ENCODE measurements at places on chromosomes 7 and 10.

- no peak for DNase-seq
These were observed 6.9 kb downstream of the PAPOLB start for GRCh38 chr7:4854916-4855315.

DNA sequence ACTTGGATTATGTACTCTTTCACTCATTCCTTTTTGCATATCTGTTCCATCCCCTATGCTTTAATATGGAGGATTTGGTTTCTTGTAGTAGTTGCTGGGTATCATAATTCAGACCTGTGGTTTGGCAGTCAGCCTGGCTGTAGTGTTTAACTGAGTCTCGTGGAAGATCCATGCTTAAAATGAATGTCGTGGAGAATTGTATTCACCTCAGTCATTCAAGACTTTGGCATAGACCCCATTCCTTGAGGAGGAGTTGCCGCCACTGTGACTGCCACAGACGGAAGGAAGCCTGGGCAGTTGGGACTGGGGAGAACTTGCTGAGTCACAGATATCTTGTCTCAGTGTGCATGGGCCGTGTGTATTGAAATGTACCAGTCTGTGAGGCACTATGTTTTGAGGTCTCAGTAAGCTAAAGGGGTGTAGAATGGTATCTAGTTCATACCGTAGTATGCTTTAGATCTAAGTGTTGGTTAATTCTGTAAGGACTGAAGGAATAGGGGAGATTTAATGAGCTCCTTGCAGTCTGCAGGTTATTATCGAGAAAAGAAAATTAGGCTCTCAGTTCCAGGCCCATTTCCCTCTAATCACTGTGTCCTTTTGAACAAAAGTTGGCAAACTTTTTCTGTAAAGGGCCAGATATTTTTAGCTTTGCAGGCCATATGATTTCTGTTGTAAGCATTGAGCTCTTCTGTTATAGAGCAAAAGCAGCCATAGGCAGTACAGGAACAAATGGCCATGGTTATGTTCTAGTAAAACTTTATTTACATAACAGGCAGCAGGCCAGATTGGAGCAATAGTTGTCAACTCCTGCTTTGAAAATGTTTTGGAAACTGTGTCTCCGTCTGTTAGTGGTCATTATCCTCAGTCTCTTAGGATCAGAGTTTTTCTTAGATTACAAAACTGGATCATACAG is 76.8 kb downstream of the TPST1 start:
- no peak for DNase-seq

- DNase-seq, result no peak
These were observed 55.7 kb upstream of the PRSS58 start for GRCh38 chr7:142313528-142313927.

GRCh38 chr7:154868921-154869320 is 134.0 kb downstream of the PAXIP1 start:
- no peak for DNase-seq

DNA sequence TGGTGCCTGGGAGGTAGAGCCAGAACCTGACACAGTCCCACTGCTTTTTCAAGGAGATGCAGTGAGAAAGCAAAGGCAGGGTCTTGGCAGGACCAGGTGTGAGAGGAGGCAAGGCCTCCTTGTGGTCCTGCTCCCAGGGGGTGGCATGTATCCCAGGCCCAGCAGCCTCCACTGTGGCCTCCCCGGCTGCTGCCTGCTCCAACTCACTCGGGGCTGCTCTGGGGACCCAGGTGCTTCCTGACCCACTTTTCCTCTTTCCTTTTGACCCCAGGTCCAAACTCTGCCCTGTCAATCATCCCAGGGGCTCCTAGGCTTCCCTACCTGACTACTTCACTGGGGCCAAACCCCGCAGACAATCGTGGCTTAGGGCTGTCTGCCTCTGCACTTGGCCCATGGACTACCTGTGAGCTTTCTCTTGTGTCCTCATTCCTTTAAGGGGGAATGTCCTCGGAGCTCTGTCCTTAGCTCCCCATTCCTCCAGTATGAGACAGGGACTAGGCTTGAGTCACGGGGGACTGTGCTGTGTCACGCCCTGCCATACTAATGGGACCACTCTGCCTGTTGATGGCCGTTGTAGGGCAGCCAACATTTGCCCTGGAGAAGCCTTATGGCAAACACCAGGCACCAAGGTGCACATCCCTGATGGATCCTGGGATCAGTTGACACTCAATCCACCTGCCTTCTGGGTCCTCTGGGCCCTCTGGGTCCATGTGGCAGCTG is 1.1 kb upstream of the AEBP1 start:
- DNase-seq, result no peak

DNA sequence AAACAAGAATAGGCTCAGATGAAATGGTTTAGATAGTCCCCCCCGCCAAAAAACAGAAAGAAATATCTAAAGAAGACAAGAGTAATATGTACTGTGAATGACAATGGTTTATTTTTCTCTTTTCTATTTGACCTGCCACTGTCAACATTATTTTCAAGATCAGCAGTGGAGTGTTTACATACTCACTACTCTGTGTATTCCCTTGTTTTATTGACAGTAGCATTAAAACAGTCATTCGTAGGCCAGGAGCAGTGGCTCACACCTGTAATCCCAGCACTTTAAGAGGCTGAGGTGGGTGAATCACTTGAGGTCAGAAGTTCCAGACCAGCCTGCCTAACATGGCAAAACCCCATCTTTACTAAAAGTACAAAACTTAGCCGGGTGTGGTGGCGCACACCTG is 245.3 kb upstream of the SLC26A5 start:
- DNase-seq, result no peak

- DNase-seq, result no peak
These were observed 4.2 kb downstream of the ANLN start for GRCh38 chr7:36393826-36394225.

DNA sequence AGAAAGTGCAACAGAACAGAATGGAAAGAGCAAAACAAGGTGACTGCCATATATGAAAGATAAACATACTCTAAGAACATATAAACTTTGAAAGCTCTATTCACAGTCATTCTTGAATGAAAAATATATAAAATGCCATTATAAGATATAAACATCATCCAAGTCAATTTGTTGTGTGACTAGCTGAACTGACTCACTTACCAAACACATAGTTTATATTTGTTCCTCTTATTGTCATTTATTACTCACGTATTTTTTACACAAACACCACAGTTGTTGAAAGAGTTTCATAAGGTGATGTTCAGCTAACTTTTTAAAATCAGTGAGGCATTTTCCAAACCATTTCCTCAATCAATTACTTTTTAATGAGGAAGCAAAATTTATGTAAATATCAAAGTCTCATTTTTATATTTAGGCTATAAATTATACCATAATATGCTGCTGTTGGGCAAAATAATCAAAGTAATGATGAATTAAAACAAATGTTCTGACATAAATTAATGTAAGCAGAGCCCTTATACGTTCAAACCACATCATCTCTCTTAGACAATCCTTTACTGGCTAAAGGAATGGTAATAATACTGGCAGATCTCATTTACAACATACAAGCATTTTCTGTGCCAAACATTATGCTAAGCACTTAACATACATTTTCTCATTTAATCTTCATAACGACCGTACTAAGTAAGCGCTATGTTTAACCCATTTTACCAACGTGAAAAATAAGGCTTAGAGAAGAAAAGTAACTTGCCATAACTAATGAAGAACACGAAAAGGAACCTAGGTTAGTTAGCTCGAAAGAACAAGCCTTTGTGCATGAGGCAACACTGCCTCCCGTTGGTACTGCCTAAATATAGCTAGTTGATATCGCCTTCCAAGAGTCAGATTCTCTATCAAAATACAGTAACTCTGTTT is 7.3 kb downstream of the LRRN3 start:
- peak; percentile 29 for DNase-seq

GRCh38 chr10:118725886-118726500 is 28.8 kb downstream of the CACUL1 start:
- no peak for DNase-seq

- DNase-seq, result no peak
These were observed 4.2 kb downstream of the VSTM2A start for GRCh38 chr7:54546081-54546985.

DNA sequence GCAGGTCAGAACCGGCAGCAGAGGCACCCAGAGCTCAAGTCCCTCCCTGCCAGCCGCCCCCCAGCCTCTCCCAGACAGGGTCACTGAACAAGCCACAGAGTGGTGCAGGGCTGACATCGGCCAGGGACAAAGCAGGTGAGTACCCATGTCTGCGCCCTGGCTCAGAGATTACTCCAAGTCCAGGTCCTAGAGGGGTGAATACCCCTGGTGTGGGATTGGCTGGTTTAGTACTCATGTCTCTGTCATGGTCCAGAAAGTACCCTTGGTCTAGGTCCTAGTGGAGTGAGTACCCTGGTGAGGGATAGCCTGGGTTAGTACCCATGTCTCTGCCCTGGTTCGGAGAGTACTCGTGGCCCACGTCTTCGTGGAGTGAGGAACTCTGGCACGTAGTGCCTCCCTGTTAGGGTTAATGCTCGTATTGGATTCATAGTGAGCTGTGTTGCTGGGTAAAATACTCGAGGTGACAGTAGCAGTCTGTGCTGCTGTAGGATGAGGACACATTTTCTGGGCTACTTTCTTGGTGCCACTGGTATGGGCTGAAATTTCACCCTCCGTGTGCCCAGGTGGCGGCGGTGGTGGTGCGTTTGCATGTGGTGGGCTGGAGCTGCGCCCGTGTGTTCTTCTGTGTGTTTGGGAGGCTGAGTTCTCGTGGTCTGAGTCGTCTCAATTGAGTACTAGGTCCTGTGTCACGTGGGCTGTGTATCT is 25.5 kb upstream of the KNDC1 start:
- no peak for DNase-seq

DNA sequence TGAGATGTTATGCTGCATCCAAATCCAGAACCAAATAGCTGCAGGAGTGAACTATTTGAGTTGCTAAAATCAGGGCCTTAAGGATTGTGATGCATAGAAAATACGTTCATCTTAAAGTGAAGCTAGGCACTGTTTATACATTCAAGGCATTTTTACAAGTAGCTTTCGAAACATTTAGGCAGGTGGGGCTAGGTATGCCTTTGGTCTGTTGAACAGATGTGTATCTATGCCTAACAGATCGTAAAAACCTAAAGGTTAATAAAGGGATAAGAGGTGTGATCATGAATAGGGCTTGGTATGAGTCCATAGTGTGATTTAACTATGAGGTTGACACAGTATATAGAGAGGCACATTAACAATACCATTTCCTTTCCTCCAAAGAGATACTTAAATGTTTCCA is 262.5 kb downstream of the SEMA3D start:
- DNase-seq, result no peak

DNA sequence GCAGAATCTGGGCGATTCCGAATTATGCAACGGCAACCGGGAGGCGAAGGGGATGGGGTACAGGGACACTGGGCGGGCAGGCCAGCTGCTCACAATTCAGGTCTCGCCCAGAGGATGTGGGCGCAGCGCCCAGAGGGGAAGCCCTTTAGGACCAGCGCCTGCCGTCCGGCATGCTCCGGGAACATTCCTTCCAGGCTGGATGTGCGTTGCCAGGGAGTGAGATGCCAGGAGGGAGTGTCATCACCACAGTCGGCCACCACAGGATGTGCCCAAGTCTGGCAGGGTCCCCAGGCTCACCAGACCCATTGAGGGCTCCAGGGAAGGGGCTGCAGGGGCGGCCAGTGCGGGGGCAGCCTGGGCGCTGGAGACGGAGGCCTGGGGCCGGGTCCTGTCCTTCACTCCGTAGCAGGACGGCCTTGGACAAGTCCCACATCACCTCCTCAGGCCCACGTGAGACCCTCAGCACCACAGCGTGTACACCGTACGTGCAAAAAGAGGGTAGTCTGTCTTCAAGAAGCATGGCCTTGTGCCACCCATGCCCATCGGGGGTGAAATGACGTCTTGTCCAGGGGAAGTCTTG is 63.9 kb downstream of the FOXL3 start:
- no peak for DNase-seq

GRCh38 chr10:110502072-110502845 is 4.6 kb downstream of the DUSP5 start:
- DNase-seq, result no peak

DNA sequence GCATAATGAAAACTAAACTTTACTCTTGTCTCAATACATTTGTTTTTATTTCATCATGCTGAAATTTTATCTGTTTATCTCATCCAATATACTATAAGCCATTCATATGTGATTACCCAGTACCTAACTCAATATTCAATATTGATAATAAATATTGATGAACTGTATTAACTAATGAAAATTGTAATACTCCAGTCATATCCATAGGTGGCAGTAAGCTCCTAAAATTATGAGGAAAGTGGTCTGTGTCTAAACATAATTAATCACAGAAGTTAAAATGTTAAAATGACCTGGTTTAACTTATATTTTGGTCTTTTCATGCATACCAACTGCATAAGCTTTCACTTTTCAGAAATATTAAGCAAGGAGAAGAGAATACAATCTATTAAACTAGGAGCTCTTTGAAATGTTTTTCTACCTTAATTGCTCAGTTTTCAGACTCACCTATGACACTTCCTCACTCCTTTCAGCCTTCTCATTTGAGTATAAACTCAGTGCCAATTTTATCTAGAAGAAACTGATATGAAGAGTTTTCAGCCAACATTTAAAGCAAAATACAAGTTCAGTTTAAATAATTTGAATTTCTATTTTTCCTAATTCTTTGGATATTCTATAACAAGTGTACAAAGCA is 30.5 kb upstream of the VWDE start:
- no peak for DNase-seq

Data from stimulated activated CD4-positive, alpha-beta T cell treated with anti-CD3 and anti-CD28 coated beads, Interleukin-1b, Interleukin-23, amount 100 ng/mL, for 1 hour (primary cell).